NCI-H82 (cell line): ENCODE measurements at places on chromosomes 5 and 9.

DNA sequence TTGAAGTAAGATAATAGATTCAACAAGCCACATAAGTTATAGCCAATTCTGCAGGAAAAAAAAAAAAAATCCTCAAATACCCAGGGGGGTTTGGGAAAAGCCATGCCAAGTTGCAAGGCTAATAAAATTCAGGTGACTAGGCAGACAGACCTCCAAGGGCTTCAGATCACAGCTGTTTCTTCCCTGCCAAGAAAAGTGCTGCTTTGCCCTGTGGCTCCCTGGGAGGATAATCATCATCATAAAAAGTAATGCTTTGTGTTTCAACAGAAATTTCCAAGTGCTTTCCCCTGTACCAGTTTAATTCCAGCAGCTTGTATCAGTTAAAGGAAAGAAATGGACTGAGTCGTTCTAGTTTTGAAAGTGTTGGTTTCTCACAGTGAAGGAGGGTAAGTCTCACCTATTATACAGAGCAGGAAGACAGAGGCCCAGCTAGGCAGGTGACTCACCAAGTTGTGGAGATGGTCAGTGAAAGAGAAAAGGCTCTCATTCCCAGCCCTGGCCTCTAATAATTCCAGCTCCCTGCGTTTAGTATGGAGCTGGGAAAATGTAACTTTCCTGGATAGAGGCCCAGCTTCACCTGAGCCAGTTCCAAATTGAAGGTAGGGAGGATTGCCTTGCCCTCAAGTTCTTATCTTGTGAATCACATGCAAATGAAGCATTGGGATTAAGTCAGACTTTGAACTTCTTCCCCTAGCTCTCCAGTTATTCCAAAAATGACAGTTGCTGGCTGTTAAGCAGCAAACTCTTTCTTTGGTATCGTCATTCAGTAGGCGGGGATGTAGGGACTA, 263.4 kb downstream of the GRIA1 start:
- no peak for DNase-seq

- no peak for DNase-seq
Observed at GRCh38 chr5:103598997-103599566, 36.5 kb upstream of the NUDT12 start.

GRCh38 chr5:19751326-19751725, 236.7 kb downstream of the CDH18 start:
- DNase-seq, result no peak

DNA sequence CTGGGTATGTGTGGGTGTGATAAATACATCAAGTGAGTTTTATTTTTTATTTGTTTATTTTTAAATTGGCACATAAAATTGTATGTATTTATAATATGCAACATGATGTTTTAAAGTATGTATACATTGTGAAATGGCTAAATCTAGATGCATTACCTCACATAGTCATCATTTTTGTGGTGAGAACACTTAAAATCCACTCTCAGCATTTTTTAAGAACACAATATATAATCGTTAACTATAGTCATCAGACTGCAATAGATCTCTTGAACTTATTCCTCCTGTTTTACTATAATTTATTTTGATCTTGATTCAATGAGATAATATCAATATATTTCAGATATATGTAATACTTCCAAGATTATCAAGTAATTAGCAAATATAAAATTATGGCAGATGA, 93.9 kb upstream of the ALDH1A1 start:
- DNase-seq, result no peak

- DNase-seq, result no peak
Observed at GRCh38 chr9:123834889-123835562, 94.9 kb downstream of the DENND1A start.
